GM03348 (cell line): ENCODE measurements at places on chromosomes 4 and X.

DNA sequence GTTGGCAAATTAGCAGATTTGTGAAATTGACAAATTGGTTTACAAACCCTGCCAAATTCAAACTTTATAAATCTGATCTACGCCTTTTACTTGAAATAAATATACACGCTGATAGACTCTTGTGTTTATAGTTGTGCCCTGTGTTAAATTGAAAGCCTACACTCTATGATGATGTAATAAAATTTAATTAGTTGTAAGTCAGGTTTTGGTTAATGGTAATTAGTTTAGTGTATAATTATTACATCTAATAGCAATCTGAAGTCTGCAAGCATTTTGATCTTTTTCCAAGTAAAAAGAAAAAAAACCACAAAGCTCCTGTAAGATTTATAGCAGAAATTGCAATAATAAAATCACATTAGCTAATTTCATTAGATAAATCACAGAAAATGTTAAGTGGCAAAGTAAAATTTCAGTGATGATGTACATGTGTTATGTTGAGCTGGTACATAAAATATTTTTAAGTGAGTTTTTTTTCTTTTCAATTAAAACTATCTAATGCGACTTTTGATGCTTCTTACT is 72.7 kb upstream of the TENM3 start:
- DNase-seq, result no peak

GRCh38 chr4:174156239-174156826 is 127.1 kb downstream of the FBXO8 start:
- DNase-seq, result peak; percentile 47

- no peak for DNase-seq
Measured at GRCh38 chr4:47315346-47315745, 148.2 kb downstream of the COMMD8 start.

GRCh38 chr4:31234494-31234893 is 514.3 kb downstream of the PCDH7 start:
- no peak for DNase-seq

- no peak for DNase-seq
Measured at GRCh38 chrX:98548519-98548918, 1664.8 kb downstream of the RPA4 start.
